ENCODE measurements at places on chromosomes 16 and 17. TPM values are rescaled to one million over a fixed set of nuclear protein-coding genes. Genes with fewer than 3 reads are reported as not detected.

GRCh38 chr16:17379121-17379571 lies 91.6 kb downstream of the XYLT1 start:
- peak overlapping the region; percentile 43 for H3K27ac ChIP-seq
- H3K27me3 ChIP-seq: no peaks in the 10 kb centered on the region
- H3K4me3 ChIP-seq: no peak overlapping the region
- H3K36me3 ChIP-seq: no peaks in the 10 kb centered on the region
- H3K4me1 ChIP-seq: peaks cover 15% of the 10 kb centered on the region

The KRT39 gene
- not detected for total RNA-seq

The DHX40 gene
- 65.7 TPM for total RNA-seq

DNA sequence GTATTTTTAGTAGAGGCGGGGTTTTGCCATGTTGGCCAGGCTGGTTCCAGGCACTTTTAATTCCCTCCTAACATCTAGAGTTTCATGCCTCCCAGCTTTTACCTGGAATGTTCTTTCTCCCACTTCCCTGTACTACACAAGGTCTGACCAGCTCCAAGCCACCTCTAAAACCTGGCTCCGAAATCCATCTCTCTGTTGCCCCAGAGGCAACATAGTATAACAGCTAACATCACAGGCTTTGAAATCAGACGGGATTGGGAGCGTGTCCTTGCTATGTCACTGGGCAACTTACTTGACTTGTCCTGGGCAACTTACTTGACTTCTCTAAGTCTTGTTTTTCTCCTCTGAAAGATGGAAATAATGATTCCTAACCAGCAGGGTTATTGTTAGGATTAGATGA lies 15.1 kb downstream of the UNC45B start:
- no peaks in the 10 kb centered on the region for H3K36me3 ChIP-seq
- no peak for DNase-seq
- H3K4me3 ChIP-seq: no peak overlapping the region
- peaks cover 10% of the 10 kb centered on the region for H3K27me3 ChIP-seq

DNA sequence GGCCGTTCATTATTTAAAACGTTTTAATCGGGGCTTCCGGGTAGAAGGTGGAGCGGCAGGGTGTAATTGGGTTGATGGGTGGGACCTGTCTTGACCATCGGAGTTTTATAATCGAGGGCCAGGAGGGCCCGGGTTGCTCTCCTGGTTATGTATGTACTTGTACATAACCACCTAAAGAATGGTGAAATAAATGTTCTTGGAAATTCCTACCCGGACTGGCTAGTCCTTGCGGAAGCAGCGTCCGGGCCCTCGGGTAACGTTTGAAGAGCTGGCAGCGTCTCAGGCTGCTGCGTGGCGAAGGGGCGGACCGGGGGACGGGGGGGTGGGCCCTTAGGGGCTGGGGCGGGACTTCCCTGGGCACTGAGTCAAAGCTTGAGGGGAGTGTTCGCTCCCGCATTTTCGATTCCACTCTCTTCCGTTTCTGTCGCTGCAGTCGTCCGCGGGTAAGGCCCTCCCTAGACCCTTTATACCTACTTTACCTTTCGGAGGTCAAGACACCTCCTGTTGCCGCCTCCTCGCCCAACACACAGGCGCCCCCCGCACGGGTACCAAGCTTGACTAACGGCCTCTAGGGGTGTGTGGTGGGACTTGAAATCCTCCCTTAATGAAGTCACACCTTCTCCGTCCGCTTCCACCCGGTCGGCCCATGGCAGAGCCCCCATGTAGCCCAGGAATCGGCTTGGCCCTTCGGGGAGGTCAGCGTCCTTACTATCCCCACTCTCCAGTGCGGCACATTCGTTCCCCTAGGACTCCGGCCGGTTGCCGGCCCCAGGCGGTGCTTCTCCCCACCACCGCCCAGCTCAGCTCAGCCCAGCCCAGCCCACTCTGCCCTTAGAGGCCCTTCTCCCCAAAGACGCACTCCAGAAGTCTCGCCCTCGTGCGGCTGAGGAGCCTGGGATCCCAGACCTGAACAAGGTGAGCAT lies at the start of gene TMEM106A:
Gene TMEM106A, plus strand, starts transcription at position 396 of the 923 bp plus-strand sequence. CDS start 1,167 bp downstream, outside the sequence.
- peak within 1 kb of the TSS; percentile 86 for H3K27ac ChIP-seq
- H3K27me3 ChIP-seq: no peaks in the 10 kb centered on the region
- H3K4me3 ChIP-seq: peak within 1 kb of the TSS; percentile 81
- DNase-seq: peak; percentile 56
- H3K4me1 ChIP-seq: peaks cover 12% of the 10 kb centered on the region

DNA sequence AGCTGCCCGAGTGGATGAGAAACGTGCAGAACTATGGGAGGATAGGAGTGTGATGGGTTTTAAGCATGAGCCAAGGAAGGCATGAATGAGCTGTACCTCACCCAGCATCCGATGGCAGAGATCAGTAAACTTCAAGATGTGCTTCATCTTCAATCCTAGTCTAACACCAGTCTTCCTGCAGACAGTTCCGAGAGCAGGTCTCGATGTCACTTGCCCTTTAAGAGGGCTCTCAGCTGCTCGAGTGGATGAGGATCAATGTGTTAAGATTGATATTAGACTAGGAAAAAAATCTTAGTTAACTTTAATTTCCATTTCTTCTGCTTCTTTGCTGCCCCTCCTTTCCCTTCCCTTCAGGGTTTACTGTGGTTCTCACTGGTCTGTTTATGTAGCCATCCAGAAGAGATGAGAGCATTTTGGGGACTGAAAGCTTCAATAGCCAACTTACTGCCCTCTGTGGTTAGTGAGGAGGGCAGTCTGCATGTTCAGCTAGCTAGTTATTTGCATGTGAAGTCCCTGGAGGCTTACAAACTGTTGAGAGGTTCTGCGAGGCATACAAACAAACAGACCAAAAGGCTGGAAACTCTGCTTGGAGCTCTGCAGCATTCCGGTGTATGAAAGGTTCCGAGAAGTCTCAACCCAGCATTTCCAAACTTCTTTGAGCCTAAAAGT lies 15.3 kb downstream of the KLHL36 start:
- DNase-seq: no peak
- H3K27ac ChIP-seq: no peak overlapping the region
- no peak overlapping the region for H3K4me3 ChIP-seq
- H3K36me3 ChIP-seq: peaks cover 75% of the 10 kb centered on the region
- H3K4me1 ChIP-seq: no peaks in the 10 kb centered on the region

DNA sequence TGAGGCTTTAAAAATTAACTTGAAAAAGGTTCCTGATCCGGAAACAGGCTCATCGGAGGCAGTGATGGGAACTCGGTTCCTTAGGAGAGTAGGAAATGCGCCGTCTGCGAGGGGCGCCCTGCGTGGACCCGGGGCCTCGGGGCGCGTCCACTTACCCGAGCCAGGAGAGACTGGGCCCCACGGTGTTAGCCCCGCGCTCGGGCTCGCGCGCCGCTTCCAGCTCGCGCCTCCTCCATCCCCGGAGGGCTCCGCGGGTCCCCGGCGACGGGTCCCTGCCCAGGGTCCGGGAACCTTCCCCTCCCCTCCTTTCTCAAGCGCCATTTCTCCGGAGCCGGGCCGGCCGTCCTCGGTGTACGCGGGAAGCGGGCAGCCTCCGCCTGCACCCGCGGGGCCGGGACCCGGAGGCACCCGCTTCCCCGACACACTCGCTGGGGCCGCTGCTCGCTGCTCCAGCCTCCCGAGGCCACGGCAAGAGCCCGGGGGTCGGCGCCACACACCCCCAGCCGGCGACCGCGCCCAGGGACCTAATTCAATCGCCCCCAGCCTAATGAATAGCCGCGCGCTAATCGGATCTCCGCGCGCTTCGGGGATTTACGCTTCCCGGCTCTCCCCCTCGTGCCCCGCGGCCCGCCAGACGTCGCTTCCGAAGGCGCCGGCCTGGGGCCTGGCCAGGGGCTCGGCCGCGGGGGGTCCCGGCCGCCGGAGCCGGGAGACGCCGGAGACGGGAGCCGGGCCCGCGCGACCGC lies 2.2 kb upstream of the BAHCC1 start:
- peak overlapping the region; percentile 45 for H3K4me3 ChIP-seq
- peak; percentile 54 for DNase-seq
- peaks cover 55% of the 10 kb centered on the region for H3K4me1 ChIP-seq
- H3K27me3 ChIP-seq: no peaks in the 10 kb centered on the region
- peaks cover 35% of the 10 kb centered on the region for H3K36me3 ChIP-seq

The CCL5 gene
- 0.83 TPM for total RNA-seq

The ZP2 gene
- 0.17 TPM for total RNA-seq
